ENCODE measurements at places on chromosomes 5 and 9.
A peak's percentile ranks its signal among the peaks of the same experiment; 100 is the strongest.

GRCh38 chr9:133528876-133529241 is 4.1 kb upstream of the MYMK start:
- DNase-seq = no peak

GRCh38 chr5:168377525-168377924 is 86.1 kb downstream of the WWC1 start:
- no peak for DNase-seq

DNA sequence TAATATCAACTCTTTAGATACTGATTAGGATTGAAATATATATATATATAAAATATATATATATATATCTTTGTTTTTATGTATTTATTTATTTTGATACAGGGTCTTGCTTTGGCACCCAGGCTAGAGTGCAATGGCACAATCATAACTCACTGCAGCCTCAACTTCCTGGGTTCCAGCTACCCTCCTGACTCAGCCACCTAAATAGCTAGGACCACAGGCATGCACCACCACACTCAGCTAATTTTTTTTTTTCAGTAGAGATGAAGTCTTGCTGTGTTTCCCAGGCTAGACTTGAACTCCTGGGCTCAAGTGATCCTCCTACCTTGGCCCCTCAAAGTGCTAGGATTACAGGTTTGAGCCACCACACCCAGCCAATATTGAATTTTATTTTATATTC is 20.6 kb upstream of the CDH6 start:
- no peak for DNase-seq

DNA sequence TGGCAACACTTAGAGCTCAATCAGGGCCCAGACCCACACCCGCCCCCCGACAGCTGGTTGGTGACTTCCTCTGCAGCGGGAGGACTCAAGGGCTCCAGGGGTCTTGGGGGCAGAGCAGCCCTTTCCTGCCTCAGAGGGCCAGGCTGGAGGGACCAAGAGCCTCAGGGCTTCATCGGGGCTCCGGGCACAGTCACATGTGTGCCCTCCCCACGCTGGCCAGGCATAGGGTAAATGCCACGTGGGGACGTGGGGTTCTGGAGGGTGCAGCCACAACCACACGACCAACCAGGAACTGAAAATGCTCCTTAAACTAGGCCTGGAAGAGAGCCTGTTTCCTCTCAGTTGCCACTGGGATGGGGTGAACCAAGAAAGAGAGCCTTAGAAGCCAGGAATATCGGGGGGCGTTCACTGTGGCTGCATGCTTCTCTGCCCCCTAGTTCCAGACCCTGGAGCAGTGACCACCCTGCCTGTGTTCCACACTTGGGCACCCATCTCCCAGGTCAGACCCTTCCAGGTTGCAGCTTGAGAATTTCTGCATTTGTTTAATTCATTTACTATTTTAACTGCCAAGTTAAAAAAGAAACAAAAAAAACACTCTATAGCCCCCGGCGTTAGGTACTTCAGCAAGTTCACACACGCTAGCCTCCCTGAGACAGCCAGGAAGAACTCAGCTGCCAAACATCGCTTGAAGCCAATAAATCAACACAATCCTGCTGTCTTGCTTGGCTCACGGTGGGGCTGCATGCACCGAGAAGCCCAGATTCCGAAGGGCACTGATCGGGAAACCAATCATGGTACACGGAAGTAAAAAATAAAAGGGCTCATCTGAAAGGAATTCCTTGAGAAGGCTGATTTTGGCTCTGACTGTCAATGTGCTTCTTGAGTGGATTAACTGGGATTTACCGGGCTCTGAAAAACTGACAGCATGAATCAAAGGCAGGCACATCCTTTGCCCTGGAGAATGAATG is 56.1 kb upstream of the PHYKPL start:
- peak; percentile 89 for DNase-seq

DNA sequence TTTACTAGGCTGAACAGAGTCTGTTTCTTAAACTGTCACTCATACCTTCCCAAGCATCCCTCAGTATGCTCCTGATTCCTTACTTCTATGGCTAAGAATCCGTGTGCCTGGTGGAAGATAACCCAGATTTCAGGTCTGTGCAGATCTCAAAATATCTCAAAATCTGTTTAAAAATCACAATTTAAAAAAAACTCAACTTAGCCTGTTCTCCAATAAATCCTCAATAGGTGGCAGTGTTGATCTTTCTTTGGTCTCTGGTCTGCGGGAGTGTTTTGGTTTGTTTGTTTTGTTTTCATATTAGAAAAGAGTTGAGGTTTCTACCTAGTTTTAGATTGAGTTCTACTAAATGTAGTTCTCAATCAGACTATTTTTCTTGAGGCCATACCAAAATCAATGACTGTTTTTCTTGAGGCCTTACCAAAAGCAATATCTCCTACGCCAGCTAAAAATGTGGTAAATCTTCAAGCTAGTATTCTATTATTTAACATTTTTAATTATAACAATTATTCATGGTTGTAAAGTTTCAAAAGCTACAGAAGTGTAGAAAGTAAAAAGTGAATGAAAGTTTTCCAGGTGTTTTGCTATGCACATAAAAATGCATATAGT is 57.9 kb downstream of the TGFBR1 start:
- DNase-seq = no peak

DNA sequence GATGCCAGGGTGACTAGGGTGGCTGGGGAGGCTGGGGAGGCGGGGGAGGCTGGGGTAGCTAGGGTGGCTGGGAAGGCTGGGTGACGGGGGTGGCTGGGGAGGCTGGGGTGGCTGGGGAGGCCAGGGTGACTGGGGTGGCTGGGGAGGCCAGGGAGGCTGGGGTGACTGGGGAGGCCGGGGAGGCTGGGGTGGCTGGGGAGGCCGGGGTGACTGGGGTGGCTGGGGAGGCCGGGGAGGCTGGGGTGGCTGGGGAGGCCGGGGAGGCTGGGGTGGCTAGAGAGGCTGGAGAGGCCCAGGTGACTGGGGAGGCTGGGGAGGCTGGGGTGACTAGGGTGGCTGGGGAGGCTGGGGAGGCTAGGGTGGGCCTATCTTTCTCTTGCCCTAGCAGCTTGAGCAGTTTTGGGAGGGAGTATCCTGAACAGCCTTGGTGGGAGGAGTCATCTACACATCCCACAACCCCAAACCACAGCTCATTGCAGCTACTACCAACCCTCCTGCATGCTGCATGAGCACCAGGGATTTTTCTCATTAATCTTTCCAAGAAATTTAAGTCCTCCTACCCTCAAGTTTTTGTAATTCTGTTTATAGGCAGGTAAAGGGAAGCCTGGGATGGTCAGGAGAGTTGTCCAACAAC is 203.2 kb upstream of the IRX1 start:
- no peak for DNase-seq

DNA sequence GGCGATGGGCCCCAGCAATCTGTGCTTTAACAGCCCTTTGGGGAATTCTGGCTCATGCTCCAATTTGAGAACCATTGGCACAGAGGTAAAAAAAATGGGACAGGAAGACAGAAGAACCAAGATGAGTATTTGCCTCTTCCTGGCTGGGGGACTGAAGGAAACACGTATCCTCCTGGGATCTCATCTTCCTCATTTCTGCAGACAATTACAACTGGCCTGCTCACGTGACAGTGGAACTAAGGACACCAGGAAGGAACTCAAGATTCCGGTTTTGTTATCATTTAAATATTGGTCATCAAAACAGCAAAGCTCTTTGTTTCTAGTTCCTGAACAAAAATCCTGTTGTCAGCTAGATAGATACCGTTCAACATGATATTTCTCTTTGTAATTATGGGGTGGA is 216.0 kb upstream of the DAP start:
- no peak for DNase-seq

DNA sequence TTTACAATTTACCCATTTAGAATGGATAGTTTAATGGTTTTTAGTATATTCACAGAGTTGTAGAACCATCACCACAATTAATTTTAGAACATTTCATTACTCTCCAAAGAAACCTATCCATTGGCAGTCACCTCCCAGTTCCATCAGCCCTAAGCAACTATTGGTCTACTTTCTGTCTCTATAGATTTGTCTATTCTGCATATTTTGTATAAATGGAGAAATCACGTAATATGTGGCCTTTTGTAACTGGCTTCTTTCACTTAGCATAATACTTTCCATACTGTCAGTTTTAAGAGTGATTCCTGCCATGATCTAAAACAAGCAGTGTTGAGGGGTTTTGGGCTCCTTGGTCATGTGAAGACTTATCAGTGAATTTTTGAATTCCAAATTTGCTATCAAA is 12.7 kb downstream of the OCLN start:
- no peak for DNase-seq

DNA sequence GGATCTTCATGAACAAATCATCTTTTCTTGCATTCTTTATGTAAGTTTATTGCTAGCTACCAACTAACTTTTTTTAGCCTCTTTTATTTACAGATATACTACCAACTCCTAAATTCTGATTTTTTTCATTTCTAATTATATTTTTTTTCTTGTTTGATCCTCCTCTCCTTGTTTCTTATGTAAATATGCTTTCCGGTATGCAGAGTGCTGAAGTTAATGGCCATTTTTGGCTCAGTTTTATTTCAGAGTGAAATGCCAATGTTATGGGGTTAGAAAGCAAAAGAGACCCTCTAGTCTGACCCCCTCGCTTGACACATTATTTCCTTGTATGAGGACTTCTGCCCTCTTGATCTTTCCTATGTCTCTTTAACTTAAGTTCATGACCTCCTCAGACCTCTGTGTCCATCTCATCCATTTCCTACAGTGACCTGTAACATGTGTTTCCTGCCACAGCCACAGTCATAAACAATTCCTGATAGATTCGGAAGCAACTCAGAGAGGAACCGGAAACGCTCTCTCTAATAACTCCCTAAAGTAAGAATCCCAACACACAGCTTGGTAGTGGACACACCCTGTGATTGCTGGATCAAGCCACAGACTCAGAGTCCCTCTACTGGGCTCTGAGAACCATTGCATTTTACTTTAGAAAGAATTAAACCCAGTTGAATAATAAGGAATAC is 42.9 kb upstream of the AFAP1L1 start:
- no peak for DNase-seq

GRCh38 chr5:963673-964531 is 44.7 kb upstream of the NKD2 start:
- DNase-seq = no peak

DNA sequence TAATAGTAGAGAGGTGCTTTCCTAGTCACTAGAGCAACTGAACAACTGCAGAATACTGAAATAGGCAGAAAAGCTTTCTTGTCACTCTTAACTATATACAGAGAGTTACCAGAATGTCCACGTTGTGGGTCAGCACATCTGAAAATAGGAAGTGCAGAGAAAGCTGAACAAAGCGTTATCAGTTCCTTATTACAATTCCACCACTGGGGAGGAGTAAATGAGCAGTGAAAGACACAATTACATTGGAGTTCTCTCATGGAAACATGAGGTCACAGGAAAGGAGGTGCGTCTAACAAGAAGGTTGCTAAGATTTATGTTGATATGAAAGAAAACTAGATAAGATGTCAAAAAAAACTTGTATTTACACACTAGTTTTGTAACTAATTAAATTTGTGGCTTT is 461.9 kb upstream of the COX7C start:
- no peak for DNase-seq

DNA sequence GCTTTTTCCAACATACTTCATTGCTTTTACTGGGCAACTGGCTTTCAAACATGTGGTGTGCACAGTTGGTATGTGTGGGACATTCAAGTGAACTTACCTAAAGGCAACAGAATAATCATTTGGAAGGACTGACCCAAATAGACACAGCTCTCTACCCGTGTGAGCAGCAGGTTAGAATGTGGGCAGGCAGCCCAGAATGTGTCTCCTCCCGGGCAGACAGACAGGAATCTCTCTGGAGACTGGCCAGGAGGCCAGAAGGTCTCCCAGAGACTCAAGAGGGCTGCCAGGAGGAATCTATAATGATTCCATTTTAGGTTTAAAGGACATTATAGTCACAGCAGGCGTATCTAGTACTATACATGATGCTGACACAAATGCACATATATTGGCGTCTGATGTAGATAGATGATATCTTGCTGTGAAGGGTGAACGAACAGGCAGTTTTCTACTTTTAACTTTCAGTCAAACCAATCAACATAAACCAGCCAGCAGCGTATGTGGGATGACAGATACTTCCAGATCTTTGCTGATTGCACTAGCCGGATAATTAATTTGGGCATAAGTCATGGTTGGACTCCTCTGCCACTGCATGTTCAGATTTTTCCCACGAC is 297.4 kb upstream of the ZNF608 start:
- no peak for DNase-seq

DNA sequence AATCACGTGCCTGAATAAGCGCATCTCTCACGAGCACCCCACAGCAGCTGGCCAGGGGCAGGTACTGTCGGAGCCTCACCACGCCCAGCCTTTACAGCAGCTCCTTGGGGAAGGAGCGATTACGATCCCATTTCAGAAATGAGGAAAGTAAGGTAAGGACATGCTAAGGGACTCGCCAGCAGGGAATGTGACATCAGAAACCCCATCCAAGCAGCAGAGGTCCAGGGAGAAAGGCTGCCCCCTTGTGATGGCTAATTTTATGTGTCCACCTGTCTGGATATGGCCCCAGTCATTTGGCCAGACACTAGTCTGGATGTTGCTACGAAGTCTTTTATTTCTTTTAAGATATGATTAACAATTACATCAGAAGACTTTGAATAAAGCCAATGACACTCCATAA is 77.3 kb downstream of the UBE2QL1 start:
- DNase-seq = no peak

DNA sequence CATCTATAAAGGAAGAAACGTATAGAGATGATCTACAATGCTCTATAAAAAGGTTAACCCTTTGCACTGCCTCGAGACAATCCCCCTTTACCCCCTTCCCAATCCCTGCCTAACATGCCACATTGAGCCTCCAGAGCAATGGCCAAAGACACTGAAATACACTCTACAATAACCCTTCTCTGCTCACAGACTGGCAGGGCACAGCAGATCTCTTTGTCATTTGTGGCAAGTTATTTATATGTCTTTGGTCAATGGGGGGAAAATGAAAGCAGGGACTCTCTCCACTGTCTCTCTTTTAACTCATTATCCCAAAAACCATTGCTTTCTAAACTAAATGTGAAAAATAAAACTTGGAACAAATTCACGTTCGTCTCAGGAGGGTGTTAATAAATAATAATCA is 51.7 kb downstream of the PTCH1 start:
- DNase-seq = no peak

DNA sequence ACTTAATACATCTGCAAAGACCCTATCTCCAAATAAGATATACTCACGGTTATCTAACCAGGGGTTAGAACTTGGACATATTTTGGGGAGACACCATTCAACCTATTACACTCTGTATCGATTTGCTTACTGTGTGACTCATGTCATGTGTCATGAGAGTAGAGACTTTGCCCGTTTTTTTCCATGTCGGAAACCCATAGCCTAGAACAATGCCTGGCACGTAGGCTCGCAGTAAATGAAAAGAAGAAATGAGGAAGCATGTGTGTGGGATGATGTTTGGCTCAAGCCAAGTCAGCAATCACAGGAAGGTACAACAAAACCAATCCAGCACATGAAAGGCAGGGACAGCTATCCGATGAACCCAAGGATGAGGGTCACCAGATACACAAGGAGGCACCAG is 94.6 kb upstream of the DNAH5 start:
- DNase-seq = no peak

All from chondrocyte (in vitro differentiated cells).